ENCODE measurements at places on chromosomes 2 and 18. TPM values are rescaled to one million over a fixed set of nuclear protein-coding genes. Genes with fewer than 3 reads are reported as not detected.

The WDR33 gene
- total RNA-seq, result 90.2 TPM

The KCNG2 gene
- total RNA-seq, result not detected

The ATP6V1B1 gene
- not detected for total RNA-seq

The SNTG2 gene
- 8.8 TPM for total RNA-seq

The GCKR gene
- not detected for total RNA-seq

The CYP26B1 gene
- total RNA-seq, result not detected

GRCh38 chr2:36811071-36811470, 114.6 kb downstream of the VIT start:
- DNase-seq, result no peak

DNA sequence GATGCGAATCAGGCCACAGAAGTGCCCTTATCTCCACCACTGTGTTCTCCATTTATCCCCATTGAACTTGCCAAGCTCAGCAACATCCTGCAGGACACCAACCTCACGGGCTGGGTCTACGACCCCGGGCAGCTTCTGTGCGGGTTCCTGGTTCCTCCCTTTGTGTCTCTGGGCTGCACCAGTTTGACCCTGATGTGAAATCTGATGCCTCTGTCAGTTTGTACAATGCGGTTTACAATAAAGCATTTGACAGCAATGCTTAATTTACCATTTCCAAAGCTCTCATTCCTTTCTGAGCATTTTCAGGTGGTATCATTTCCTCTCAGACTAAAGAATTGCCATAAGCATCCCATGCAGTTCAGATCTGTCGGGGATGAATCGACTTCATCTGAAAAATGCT, 3.3 kb upstream of the TMEM18 start:
- no peak for DNase-seq

- DNase-seq, result no peak
Measured at GRCh38 chr2:184314829-184315228, 283.5 kb upstream of the ZNF804A start.

DNA sequence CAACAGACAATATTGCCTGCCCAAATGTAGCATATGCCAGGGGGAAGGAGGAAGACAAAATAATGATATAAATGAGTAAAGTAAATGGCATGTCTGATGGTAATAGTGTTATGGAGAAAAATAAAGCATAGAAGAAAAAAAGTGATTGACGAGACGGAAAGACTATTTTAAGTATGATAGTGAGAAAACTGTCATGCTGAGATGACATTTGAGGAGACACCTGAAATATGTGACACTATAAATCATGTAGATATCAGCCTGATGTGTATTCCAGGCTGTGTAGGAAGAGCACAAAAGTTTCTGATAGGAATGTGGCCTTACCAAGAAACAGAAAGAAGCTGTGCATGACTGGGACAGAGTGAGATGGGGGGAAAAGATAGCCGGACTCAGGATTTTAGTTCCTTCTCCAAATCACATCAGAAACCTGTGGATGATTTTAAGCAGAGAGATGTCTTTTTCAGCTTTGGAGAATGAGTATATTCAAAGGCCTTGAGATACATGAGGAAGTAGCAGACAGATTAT, 387.3 kb upstream of the SYT4 start:
- DNase-seq, result no peak

DNA sequence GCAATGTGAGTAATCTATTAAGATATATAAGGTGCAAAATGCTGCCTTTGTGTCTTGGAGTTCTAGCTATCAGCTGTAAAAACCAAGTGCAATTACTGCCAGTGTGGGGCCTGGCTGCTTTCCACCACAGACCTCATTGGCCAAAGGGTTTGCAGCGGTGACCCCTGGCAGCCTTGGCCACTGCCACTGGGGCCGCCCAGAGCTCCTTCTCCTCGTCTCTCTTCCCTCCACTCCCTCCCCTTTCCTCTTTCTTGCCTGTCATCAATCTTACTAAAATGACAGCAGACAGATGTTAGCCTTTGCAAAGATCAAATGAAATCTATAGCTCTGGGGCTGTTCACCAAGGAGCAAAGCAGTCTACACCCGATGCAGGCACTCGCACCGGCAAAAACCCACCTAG, 986.3 kb downstream of the BCL11A start:
- DNase-seq, result no peak

- DNase-seq, result no peak
Measured at GRCh38 chr2:238722883-238723282, 125.0 kb upstream of the TWIST2 start.

- DNase-seq, result no peak
Measured at GRCh38 chr2:241984658-241985057, 115.1 kb downstream of the RTP5 start.

DNA sequence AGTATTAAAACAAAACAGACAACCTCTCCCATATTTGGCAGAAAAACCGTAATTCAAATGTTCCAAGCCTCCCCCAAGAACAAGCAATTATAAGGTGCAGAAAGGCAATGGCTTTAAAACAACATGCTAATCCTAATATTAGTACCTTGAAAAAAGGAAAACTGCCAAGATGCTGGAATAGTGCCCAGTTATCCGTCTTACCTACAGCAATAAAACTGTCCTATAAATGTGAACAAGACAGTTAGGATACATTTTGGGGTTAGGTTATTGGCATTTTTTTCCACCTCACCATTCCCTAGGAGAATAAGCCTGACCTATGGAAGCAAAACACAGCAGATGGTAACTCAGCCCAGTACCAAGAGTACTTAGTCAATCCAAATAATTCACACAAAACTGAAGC, 83.2 kb downstream of the TCF4 start:
- no peak for DNase-seq

DNA sequence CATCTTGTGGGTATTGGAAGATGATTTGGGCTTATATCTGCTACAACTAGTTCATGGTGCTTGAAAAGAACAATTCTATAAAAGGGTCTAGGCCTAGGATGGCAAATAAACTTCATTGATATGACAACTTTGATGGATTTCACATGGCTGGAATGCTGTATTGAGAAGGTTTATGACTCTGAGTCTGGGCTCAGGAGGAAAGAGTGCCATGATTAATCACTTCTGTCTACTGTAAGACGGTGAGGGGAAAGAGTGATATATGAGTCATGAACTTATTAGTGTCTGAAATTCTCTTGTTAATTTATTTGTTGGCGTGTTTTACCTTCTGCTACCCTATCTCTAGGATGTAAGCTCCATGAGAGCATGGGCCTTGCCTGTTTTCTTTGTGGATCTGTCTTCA, 17.0 kb upstream of the ADCYAP1 start:
- DNase-seq, result no peak

DNA sequence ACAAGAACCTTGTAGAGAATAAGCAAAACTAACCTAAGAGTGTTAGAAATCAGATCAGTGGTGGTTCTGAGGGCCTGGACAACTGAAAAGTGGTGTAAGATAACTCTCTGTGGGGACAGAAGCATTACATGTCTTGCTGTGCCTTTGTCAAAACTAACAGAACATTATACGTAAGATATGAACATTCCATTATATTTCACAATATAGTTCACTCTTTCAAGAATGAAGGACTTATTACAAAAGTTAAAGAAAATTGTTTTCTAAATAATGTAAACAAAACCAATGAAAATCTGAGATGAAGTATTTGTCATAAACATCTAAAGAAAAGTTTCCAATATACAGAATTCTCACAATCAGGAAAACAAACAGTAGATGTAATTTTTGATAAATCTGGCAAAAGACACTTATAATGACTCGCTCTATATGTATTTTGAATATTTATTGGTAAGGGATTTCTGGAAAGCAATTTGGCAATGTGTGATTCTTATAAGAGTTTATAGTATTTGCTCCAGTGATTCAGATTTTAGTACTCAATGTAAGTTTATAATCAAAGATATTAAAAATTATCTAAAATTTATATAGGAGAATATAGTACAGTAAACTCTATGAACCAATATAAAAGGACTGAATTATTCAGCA, 258.4 kb downstream of the CD226 start:
- no peak for DNase-seq

GRCh38 chr18:45119876-45120275, 439.2 kb downstream of the SETBP1 start:
- DNase-seq, result no peak

- DNase-seq, result no peak
Measured at GRCh38 chr2:17239550-17239949, 278.7 kb downstream of the RAD51AP2 start.

DNA sequence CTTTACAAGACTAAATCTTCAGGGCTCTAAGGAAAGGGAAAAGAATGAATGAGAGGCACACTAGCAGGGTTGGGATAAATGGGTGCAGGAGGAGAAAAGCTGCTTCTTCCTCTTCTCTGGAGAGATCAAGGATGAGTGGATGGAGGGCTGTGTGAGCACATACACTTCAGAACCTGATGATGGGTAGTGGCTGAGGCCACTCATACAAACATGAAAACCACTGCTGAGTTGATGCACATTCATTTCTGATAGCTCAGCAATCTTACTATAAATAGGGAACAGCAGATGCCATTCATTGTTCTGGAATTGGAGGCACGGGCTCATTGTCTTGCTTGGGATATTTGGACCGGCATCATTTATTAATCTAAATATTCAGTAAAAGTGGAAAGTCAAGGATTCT, 152.4 kb upstream of the KCTD1 start:
- DNase-seq, result no peak

DNA sequence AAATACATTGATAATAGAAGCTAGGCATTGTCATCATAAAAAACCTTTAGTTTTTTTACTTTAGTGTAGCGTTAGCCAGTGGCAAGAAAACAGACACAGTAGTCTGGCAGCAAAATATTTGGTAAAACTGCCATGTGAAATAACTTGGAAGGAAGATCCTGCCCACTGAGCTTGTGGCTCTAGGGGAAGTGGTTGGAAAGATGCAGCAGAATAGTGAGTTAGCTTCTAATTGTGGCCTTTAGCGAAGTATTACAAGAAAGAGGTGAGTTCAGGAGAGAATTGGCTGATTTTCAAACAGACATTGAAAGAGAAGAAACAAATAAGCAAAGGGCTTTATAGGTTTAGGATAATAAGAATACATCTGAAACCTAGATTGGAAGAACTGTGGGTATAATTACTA, 1887.8 kb upstream of the CELF4 start:
- DNase-seq, result no peak

DNA sequence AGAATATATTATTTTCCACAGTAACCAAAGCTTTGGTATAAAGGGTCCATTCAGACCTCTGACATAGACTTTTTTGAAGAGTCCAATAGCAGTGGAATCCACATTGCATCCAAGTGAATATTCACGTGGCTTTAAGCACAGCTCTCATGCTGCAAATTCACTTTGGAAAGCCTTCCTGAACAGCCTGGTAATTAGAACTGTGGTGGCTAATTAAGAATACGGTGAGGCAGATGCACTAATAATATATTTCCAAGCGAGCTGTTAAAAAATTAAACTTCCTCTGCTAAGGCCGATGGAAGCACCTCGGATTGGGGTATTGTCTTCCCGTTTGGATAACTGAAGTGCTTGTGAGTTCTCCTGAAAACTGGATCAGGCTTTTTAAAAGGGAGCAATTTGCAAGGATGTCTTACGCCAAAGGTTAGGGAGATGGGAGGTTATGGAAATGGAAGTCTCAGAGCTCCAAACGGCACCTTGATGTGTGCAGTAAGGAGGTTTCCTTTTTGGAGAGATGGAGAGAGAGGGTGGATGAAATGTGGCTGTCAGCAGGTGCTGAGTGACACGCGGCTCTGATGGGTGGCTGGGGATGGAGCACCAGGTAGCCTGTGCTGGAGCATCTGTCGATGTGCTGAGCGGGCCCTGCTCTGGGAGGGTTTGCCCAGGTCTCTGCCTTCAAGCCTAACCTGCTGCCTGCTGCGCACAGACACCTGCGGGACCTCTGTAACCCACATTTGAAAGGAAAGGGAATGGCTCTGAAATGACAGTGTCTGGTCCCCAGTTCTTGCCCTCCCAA, 37.5 kb downstream of the CABLES1 start:
- DNase-seq, result no peak

DNA sequence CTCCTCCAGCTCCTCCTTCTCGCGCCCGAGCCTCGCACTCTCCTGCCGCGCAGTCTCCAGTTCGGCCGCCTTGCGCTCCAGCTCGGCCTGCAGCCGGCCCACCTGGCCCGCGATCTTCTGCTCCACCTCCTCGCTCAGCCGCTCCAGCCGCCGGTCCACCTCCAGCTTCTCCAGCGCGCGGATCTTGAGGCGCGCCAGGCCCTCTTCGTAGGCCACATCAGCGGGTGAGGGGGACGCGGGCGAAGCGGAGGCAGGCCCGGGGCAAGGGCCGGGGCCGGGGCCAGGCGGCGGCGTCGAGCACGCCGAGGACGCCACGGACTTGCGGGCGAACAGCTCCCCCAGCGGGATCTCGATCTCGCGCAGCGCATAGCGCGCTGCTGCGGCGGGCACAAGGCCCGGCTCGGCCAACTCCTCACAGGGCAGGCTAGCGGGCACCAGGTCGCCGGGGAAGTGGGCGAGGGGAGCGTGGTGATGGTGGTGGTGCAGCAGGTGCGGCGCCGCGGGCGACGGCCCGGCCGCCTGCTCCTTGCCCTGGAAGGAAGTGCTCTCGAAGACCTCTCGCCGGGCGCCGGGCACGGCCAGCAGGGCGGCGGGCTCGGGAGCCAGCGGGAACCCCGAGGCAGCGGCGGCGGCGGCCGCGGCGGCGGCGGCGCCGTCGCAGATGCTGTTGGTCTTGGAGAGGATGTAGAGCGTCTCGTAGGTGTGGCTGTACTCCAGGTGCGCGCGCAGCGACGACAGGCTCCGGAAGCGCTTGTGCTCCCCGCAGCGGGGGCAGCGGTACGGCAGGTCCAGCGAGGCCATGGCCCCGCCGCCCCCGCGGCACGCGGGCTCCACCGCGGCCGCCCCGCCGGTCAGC, 15.2 kb downstream of the FBXO41 start:
- DNase-seq, result peak; percentile 77

DNA sequence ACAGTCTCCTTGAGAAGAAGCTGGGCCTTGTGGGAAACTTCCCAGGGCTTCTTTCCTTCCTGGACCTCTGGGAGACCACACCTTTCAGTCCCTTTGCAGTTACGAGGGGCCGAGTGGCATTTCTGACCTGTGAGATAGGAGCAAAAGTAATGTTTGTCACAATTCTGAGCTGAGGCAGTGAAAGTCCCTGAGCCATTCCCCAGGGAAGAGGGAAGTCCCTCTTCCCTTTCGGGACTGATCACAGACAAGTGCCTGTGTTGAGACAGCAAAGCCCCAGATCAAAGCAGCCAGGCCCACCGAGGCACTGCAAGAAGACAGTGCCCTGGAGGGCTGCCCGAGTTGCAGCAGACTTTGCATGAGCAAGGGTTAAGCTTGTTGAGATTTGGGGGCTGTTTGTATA, 41.9 kb downstream of the RHOB start:
- no peak for DNase-seq
